WTC11 (cell line): ENCODE measurements at places on chromosomes 12 and 14.

GRCh38 chr12:125271892-125272291 lies 206.7 kb downstream of the AACS start:
- no peaks in the 10 kb centered on the region for H3K36me3 ChIP-seq
- H3K27ac ChIP-seq, result no peak overlapping the region
- peaks cover 33% of the 10 kb centered on the region for H3K4me1 ChIP-seq
- no peaks in the 10 kb centered on the region for H3K27me3 ChIP-seq

GRCh38 chr12:51973560-51973959 lies 22.1 kb downstream of the ACVR1B start:
- no peak overlapping the region for H3K27ac ChIP-seq
- DNase-seq, result no peak
- H3K36me3 ChIP-seq, result peaks cover 26% of the 10 kb centered on the region
- H3K4me1 ChIP-seq, result peaks cover 31% of the 10 kb centered on the region
- no peaks in the 10 kb centered on the region for H3K27me3 ChIP-seq
- H3K4me3 ChIP-seq, result no peak overlapping the region

GRCh38 chr14:96268431-96269358 lies 12.7 kb downstream of the BDKRB1 start:
- H3K36me3 ChIP-seq, result peaks cover 10% of the 10 kb centered on the region
- H3K4me3 ChIP-seq, result no peak overlapping the region
- DNase-seq, result no peak
- no peak overlapping the region for H3K27ac ChIP-seq
- no peaks in the 10 kb centered on the region for H3K4me1 ChIP-seq

GRCh38 chr12:50505675-50506530 lies 1.1 kb downstream of the DIP2B start:
- no peaks in the 10 kb centered on the region for H3K27me3 ChIP-seq
- peak overlapping the region; percentile 88 for H3K4me3 ChIP-seq
- peak overlapping the region; percentile 53; the same call in 1 of the 2 replicates for H3K27ac ChIP-seq
- no peak for DNase-seq
- peaks cover 31% of the 10 kb centered on the region for H3K4me1 ChIP-seq

DNA sequence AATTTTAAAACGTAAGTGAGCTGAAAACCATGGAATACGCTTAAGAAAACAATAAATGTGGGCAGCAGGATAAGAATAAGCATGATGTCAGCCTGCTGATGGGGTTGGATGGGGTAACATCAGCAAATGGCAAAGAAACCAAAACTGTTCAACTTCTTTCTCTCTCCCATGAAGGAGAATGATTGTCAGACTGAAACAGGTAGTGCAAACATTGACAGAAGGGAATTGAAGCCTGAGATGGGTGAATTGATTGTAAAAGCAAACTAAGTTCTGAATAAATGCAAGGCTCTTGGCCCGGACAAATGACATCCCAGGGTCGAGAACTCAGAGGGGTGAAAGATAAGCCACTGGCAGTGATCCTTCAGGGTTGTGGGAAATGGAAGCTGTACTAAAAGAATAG lies 182.6 kb downstream of the ETV6 start:
- DNase-seq, result no peak
- no peaks in the 10 kb centered on the region for H3K36me3 ChIP-seq
- peaks cover 21% of the 10 kb centered on the region for H3K4me1 ChIP-seq
- no peak overlapping the region; the same call in 1 of the 2 replicates for H3K27ac ChIP-seq
- no peak overlapping the region for H3K4me3 ChIP-seq

GRCh38 chr14:77097006-77097699 lies 905 bp upstream of the CIPC start:
- H3K27ac ChIP-seq, result peak overlapping the region; percentile 92
- peak overlapping the region; percentile 84 for H3K4me3 ChIP-seq
- H3K4me1 ChIP-seq, result peaks cover 45% of the 10 kb centered on the region
- DNase-seq, result no peak
- no peaks in the 10 kb centered on the region for H3K36me3 ChIP-seq
- no peaks in the 10 kb centered on the region for H3K27me3 ChIP-seq

DNA sequence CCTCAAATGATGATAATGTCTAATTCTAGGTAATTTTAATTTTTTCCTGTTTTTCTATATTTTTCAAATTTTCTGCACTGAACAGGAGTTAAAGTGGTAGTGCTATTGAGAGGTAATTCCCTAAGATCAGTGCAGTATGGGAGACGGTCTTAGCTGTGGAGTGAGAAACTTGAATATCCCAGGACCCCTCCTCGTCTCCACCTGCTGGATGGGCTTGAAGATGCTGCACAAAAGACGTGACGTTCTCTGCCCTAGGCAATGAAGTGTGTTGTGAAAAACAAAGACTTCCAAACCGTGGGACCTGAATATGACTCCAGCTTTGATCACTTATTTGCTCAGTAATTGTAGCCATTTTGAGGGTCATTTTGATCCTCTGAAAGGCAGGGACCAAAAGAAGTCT lies 298.1 kb downstream of the VRK1 start:
- no peak for DNase-seq
- H3K27ac ChIP-seq, result no peak overlapping the region
- H3K36me3 ChIP-seq, result no peaks in the 10 kb centered on the region
- no peaks in the 10 kb centered on the region for H3K27me3 ChIP-seq
- H3K4me3 ChIP-seq, result no peak overlapping the region

GRCh38 chr12:12562016-12562483 lies 613 bp downstream of the DUSP16 start:
- H3K27ac ChIP-seq, result peak overlapping the region; percentile 90
- peaks cover 15% of the 10 kb centered on the region for H3K36me3 ChIP-seq
- H3K4me1 ChIP-seq, result peaks cover 40% of the 10 kb centered on the region
- peak; percentile 34 for DNase-seq
- no peaks in the 10 kb centered on the region for H3K27me3 ChIP-seq

DNA sequence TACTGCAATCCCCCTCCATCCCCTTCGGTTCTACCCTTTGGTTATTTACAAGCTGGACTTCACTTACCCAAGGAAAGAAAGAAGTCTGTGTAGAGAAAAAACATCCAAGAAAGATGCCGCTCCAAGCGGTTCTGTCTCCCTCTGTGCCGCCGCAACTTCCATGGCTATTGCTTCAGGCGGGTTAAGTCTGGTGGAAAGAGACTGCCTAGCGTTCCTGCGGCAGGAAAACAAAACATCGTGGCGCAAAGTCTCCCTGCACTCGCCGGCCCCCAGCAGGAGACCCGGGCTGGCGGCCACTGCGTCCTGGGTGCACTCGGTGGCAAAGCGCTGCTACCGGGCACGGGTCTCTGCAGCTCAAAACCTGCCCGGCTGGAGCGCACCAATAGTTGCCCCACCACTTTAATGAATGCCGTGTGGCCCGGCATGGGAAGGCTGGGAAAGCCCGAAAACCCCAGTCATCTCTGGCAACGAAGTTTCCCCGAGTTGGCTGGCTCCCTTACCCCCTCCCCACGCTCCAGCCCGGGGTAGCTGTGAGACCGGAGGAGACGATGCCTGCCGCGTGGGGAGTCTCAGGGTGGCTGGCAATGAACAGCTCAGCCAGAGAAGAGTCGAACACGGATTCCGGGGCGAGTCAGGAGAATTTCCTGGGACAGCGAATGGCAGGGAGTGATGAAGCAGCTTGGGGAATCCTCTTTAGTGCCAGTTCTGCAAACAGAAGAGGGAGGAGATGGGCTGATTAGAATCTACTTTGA lies 3.5 kb upstream of the KCNK10 start:
- H3K4me3 ChIP-seq, result peak overlapping the region; percentile 75
- DNase-seq, result peak; percentile 45
- H3K4me1 ChIP-seq, result peaks cover 15% of the 10 kb centered on the region
- no peak overlapping the region for H3K27ac ChIP-seq
- H3K27me3 ChIP-seq, result peaks cover 77% of the 10 kb centered on the region
- H3K36me3 ChIP-seq, result no peaks in the 10 kb centered on the region

DNA sequence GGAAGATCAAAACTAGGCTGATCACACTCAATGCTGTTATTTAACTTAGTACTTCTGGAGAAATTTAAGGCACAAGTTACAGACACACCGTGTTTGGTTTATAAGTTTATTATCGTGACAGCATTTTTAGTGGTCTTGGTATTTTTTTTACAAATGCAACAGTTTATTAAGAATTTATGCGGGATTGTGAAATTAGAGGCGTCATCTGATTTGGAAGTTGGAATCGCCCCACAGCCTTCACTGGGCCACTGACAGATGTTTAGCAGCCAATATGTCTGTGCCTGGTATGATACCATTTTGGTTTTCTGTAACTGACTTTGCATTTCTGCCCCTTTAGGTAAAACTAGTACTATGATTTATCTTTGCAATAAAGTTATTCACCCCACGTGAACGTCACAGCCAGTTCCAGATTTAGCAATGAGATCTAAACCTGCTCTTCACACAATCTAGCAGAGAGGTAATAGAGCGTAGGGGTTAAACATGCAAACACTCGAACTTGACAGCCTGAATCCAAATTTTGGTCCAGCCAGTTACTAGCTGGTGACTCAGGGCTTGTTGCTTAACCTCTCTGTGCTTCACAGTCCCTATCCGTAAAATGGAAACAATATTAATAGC lies 73.2 kb upstream of the SSTR1 start:
- H3K4me3 ChIP-seq, result no peak overlapping the region
- no peaks in the 10 kb centered on the region; the same call in 1 of the 2 replicates for H3K27me3 ChIP-seq
- peaks cover 18% of the 10 kb centered on the region for H3K4me1 ChIP-seq
- no peak for DNase-seq
- no peak overlapping the region for H3K27ac ChIP-seq

- peaks cover 30% of the 10 kb centered on the region for H3K36me3 ChIP-seq
- H3K4me1 ChIP-seq, result peaks cover 33% of the 10 kb centered on the region
- H3K27me3 ChIP-seq, result peaks cover 22% of the 10 kb centered on the region
- H3K27ac ChIP-seq, result no peak overlapping the region
- no peak overlapping the region for H3K4me3 ChIP-seq
- DNase-seq, result no peak
Observed at GRCh38 chr12:130945786-130946492, 7.8 kb upstream of the ADGRD1 start.

DNA sequence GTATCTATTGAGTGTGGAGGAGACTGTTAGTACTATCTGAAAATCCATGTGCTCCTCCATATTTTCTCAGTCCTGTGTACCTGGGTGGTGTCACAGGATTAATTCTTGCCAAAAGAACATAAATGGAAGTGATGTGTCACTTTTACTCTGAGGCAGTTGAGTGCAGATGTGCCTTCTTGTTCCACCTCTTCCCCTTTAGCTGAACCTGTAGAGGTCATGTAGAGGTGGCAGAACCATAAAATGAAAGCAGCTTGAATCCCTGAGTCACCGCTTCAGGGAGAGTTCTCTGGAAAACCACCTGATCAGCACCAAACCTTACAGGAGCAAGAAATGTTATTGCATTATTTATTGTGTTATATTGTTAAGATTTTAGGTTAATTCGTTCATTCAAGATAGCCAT lies 14.7 kb upstream of the SLC25A3 start:
- no peak overlapping the region for H3K27ac ChIP-seq
- no peaks in the 10 kb centered on the region for H3K27me3 ChIP-seq

DNA sequence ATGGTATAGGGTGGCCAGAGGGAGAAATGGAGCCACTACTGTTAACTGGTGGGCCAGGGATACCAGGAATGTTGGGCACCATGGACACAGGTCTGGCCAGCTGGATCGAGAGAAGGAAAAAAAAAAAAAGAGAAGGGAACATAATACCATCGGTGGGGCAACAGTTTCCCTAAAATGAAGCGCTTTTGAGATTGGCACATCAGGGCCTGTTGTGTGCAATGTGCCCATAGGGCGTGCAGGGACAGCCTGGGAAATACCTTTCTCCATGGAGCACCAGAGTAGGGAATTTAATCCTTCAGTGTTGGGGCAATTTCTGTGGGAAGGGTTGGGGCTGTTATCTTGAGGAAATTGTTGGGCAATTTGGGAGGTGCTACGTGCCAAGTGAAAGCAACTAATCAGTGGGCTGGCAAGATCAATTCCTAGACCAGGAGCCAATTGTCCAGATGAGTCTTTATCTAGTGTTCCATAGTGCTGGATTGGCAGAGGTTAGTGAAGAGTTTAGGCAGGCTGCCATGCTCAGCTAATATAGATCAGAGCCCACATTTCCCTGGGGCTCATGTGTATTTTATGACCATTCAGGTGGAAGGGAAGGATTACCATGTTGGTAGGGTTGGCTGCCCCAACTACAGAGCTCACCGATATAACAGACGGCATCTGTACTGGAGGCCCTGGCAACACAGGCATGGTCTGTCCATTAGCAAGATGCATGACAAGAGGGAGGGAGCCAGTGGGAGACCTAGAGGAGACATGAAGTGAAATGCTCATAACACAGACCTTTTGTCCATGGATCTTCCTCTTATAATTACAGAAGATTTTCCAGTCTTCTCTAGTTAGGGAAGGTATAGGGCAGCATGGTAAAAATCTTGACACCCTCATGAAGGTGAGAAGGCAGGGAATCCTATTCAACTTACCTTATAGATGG lies 25.5 kb upstream of the NPFF start:
- no peak for DNase-seq
- H3K36me3 ChIP-seq, result peaks cover 29% of the 10 kb centered on the region
- H3K4me3 ChIP-seq, result no peak overlapping the region
- no peak overlapping the region for H3K27ac ChIP-seq
- H3K4me1 ChIP-seq, result no peaks in the 10 kb centered on the region

DNA sequence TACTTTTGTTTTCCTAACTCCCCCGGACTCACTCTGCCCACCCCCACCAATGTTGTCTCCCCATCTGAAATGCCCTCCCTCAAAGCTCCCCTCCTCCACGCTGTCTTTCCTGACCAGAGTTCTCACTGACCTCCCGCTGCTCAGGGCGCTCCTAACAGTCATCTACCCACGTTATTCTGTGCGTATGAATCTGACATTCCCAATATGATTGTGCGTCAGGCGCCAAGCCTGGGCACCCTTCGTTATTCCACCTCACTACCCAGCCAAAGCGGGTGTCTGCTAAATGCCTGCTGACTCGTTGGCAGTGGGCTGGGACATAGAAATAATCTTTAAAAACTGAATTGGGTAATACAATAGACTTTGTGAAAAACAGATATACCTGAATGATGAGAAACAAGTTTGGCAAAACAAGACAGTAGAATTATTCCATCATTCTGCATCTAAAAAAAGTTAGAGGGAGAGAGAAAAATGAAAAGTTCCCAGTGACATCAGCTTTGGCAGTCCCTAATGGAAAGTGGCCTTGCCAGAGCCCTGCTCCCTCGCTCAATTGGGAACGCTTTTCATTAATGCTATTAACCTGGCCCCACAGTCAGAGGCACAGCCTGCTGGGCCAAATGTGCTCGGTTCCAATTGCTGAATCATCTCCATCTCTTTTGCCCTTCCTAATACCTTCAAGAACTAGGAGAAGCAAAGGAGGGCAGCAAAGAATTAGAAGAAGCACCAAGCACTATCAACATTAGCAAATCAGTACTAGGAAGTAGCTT lies 74.0 kb upstream of the PLXNC1 start:
- no peaks in the 10 kb centered on the region for H3K27me3 ChIP-seq
- DNase-seq, result no peak
- no peaks in the 10 kb centered on the region for H3K36me3 ChIP-seq
- peaks cover 17% of the 10 kb centered on the region for H3K4me1 ChIP-seq

DNA sequence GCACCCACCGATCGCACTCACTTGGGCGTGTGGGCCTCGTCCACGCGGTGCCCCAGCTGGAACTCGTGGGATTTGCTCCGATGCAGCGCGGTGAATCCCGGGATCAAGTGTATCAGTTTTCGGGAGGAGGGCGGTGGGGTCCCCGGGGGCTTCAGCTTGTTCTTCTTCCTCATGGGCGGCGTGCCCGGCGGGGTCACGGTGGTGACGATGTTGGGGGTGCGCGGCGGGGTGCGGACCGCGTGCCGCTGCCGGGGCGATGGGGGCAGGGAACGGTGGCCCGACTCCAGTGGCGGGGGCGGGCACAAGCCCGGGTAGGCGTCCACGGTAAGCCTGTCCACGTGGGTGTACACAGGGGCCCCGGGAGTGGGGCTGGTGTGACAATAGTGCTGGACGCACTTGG lies 207.8 kb downstream of the KSR2 start:
- H3K4me1 ChIP-seq, result no peaks in the 10 kb centered on the region
- H3K36me3 ChIP-seq, result peaks cover 7% of the 10 kb centered on the region
- H3K4me3 ChIP-seq, result no peak overlapping the region
- DNase-seq, result no peak

- no peak overlapping the region for H3K27ac ChIP-seq
- peak; percentile 58 for DNase-seq
- peaks cover 39% of the 10 kb centered on the region for H3K4me1 ChIP-seq
Observed at GRCh38 chr12:13962699-13963098, 18.7 kb downstream of the GRIN2B start.
